ENCODE measurements at places on chromosomes 3 and 15.

- DNase-seq, result no peak
Measured at GRCh38 chr3:24129549-24129948, 184.5 kb downstream of the NR1D2 start.

DNA sequence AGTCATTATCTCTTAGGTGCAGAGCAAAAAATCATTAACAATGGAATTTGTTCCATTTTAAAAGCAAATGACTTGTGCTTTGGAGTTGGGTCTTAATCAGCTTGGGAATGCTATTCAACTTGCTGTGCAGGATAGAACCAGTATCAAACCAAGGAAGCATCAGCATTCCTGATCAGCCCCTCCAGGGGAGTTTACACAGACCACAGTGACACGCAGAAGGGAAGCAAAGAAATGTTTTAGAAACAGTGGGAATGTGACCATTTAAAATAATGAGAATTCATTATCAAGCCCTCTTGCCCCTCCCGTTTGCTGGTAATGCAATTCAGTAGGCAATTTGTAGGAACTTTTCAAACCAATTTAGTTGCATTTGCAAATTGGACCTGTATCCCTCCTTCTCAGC, 155.1 kb downstream of the LRTM1 start:
- DNase-seq, result no peak

DNA sequence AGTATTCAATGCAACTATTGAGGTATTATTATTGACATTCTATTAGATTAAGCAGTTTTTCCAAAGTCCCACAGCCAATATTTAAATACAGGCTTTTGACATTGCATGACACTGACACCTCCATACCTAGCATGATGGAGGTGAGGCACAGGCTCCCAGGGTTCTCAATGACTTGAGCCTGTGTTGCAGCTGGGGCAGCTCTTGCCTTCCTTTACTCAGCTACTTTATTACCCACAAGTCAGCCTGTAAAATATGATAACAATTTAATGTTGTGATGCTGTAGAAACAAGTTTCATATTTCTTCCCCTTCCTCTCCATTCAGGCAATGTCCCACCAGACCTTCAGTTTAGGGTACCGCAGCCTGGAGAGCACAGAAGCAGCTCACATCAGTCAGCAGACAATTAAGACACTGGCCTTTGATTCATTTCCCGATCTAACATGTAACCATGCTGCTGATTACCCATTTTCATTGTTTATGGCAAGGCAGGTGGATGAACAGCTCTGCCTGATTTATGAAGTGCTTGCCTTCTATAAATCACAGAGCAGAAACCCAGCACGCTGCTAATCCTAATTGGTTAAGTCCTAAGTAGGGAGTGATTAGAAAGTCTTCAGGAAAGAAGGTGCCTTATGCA, 826.1 kb downstream of the AGBL1 start:
- DNase-seq, result no peak

GRCh38 chr3:118512301-118512700, 522.3 kb downstream of the IGSF11 start:
- DNase-seq, result no peak

DNA sequence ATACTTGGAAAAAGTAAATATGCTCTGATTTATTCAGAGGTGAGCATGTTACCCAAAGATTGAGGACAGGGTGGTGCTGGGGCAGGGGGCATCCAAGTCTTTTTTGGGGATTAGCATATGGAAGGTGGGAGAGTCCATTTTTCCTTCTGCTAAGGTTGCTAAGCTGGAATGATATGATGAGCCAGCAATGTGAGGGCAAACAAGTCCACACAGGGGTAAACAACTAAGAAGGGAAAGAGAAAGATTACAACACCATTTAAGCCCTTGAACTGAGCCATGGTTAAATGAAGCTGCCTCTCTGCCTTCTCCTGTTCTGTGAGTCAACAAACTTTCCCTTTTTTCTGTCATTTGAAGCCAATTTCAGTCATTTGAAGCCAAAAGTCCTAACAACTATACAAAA, 89.0 kb downstream of the RPL22L1 start:
- DNase-seq, result no peak

DNA sequence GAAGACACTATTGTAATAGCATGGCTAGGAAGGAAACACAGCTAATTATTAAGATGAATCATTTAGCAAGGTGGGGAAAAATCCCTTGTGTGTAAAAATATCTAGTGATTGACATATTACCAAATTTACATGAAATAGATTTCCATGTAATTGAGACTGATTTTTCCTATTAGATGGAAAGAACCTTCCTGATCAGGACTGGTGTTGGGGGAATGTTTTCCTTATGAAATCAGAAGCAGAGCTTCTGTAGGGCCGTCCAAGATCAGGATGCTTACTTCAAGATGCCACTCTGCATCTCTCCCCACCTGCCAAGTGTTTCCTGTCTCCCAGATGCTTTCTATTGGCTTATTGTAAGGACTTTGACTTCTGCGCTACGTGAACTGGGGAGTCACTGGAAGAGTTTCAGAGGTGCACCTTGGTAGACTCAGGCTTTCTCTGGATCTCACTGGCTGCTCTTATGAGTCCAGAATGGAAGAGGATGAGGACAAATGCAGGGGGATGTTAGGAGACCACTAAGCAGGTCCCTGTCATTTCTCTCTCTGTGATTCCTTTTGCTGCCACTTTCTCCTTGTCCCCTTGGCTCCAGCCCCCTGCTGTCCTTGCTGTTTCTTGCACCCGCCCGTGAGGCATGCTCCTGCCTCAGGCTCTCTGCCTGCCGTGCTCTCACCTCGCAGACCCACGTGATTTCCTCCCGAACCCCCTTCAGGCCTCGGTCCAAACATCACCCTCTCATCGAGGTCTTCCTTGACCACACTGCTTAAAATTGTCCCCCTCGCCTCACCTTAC, 30.1 kb downstream of the BTD start:
- no peak for DNase-seq

DNA sequence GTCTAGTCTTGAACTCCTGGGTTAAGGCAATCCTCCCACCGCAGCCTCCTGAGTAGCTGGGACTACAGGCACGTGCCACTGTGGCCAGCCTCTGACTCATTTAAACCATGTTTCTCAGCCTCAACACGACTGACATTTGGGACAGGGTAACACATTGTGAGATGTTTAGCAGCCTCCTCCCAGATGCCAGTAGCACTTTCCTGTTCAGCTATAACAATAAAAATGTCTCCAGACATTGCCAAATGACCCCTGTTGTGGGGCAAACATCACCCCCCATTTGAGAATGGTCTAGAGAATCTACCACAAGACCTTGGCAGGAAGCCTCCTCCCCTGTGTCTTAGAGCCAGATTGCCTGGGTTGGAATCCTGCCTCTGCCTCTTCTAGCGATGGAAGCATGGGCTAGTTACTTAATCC, 8.4 kb downstream of the TMEM40 start:
- DNase-seq, result no peak

All from stimulated activated CD8-positive, alpha-beta memory T cell treated with anti-CD3 and anti-CD28 coated beads, Interleukin-4, amount 100 ng/mL, for 4 hours (primary cell).